ENCODE measurements at places on chromosomes 4 and X. TPM values are rescaled to one million over a fixed set of nuclear protein-coding genes. Genes with fewer than 3 reads are reported as not detected.

CPZ gene
- 2.0 TPM for total RNA-seq

RS1 gene
- total RNA-seq = not detected

SYTL5 gene
- not detected for total RNA-seq

CDX4 gene
- not detected for total RNA-seq
